ENCODE measurements at places on chromosomes 12 and 14.

DNA sequence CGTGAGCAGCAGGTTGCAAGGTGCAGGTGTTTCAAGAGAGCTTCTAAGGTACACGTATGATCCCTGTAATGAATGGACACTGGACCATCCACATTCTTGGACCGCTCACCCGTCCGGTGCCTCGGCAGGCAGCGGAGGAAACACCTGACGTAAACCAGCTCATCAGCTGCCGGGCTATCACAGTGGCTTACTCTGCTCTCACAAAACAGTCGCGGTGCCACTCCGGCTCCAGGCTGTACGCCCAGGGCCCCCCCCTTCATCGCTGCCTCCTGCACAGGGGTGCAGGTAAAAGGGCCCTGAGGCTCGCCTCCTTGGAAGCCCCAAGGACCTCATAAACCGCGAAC, 436 bp downstream of the VPS33A start:
- peak; percentile 40 for DNase-seq

DNA sequence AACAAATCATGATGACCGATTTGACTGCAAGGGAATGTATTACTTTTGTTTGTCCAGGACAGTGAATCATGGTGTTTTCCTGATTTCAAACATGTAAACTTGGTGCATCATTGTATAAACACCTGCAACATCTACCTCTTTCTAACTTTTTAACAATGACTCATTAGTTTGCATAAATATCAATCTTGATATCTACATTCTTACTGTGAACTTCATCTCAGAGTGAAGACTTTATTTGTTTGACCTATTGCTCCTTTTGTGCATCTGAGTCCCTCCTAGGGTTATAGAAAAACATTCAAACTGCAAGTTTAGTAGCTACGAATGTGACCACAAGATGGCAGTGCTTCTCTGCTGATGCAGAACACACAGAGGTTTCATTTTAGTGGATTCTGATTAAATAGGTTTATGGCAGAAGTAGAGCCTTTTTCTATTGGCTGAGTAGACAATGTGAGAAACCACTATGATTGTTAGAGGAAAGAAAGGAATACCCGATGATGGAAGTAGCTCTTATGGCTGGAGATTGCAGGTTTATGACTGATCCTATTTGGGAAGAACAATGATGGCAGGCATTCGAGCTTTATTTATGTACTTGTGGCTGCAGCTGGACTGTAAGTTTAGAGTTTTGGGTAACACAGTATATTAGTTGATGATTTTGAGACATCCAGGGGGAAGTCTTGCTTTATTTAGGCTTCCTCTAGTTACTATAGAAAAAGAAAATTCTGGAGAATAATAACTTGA, 244.2 kb upstream of the OR4E1 start:
- no peak for DNase-seq

GRCh38 chr12:92762773-92763172, 60.0 kb downstream of the PLEKHG7 start:
- DNase-seq = no peak

DNA sequence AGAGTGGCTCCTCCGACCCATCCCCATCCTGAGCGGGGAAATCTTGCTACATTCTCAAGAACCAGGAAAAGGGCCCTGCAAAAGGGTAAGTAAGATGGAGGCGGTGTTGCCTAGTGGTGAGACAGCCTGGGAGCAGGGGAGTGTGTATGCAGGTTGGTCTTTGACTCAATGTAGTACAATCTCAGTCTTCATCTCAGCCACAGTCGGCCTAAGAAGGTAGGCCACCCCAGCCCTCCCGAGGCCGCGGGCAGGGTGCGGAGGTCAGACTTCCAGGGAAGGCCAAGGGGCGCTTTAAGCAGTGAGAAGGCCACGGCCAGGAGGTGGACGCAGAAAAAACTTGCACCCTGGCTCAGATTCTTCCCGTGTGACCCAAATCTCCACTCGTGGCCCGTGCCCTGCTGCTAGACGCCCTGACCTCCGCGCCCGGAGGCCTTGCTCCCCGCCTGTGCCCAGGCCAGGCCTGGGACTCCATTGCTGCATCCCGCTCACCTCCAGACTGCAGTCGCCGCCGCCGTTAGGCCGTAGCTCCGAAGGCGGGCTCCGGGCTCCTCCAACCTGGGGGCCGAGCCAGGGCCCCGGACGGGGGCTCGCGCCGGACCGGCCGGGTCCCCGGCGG, 435 bp downstream of the FOXM1 start:
- peak; percentile 56 for DNase-seq

DNA sequence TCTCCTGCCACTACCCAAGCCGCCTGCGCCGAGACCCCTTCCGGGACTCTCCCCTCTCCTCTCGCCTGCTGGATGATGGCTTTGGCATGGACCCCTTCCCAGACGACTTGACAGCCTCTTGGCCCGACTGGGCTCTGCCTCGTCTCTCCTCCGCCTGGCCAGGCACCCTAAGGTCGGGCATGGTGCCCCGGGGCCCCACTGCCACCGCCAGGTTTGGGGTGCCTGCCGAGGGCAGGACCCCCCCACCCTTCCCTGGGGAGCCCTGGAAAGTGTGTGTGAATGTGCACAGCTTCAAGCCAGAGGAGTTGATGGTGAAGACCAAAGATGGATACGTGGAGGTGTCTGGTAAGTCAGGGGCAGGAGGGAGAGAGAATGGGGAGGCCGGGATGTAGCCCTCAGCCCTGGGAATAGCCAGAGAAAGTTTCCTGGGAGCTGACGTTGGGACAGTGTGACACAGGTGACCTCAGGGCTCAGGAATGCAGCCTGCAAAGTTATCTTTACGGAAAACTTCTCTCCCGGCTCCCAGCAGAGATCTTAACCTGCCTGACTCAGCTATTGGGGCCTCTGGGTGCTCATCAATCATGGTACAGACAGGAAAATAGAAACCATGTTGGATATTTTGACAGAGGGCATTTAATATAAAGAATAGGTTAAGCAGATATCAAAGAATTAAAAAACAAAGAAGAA, 747 bp downstream of the HSPB8 start:
- no peak for DNase-seq
